ENCODE measurements at places on chromosomes 12 and 14. TPM values are rescaled to one million over a fixed set of nuclear protein-coding genes. Genes with fewer than 3 reads are reported as not detected.

GRCh38 chr12:41288142-41288811 lies 100.2 kb downstream of the PDZRN4 start:
- no peaks in the 10 kb centered on the region for H3K36me3 ChIP-seq
- no peak overlapping the region for H3K4me3 ChIP-seq
- DNase-seq, result no peak
- no peaks in the 10 kb centered on the region for H3K4me1 ChIP-seq

GRCh38 chr14:99730876-99731546 lies 46.9 kb downstream of the CYP46A1 start:
- H3K36me3 ChIP-seq, result no peaks in the 10 kb centered on the region
- H3K4me1 ChIP-seq, result no peaks in the 10 kb centered on the region
- peaks cover 95% of the 10 kb centered on the region for H3K27me3 ChIP-seq
- DNase-seq, result no peak

GRCh38 chr12:99658671-99659349 lies 11.3 kb downstream of the GARIN6 start:
- H3K4me3 ChIP-seq, result no peak overlapping the region
- no peaks in the 10 kb centered on the region for H3K27me3 ChIP-seq
- H3K27ac ChIP-seq, result no peak overlapping the region
- H3K36me3 ChIP-seq, result no peaks in the 10 kb centered on the region
- no peaks in the 10 kb centered on the region for H3K4me1 ChIP-seq

DNA sequence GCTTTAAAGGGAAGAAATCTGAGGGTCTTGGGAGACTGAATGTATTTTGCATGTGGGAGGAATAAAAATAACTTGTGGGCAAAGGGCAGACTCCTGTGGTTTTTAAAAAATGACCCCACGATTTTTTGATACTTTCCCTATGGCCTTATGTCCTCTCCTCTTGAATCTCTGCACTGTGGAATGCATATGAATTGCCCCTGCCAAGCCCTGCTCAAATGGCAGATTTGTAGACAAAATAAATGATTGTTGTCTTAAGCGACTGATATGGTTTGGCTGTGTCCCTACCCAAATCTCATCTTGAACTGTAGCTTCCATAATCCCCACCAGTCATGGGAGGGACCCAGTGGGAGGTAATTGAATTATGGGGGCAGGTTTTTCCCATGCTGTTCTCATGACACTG lies 223.8 kb downstream of the DACT1 start:
- no peaks in the 10 kb centered on the region for H3K27me3 ChIP-seq
- no peak for DNase-seq
- no peak overlapping the region for H3K4me3 ChIP-seq
- H3K27ac ChIP-seq, result no peak overlapping the region
- no peaks in the 10 kb centered on the region for H3K36me3 ChIP-seq

- H3K27ac ChIP-seq, result no peak overlapping the region
- H3K27me3 ChIP-seq, result no peaks in the 10 kb centered on the region
- H3K4me3 ChIP-seq, result no peak overlapping the region
- H3K36me3 ChIP-seq, result no peaks in the 10 kb centered on the region
Measured at GRCh38 chr12:71576496-71576895, 87.2 kb downstream of the ZFC3H1 start.

DNA sequence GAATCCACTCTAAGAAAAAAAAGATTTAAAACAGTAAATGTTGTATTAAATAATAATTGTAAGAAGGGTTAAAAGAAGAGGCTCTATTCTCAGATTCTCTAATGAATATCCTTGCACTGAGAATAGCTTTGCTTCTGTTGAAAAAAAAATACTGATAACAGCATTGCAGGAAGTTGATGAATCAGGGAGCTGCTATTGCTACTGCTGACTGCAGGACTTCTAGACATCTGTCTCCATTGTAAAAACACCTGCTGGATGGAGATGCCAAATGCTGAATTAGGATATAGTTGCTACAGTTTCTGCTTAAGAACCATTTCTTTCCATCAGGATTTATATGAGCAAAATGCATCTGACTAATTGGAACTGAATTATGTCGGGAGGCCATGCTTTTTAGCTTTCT lies 50.3 kb upstream of the ANP32D start:
- no peaks in the 10 kb centered on the region for H3K27me3 ChIP-seq
- H3K4me3 ChIP-seq, result no peak overlapping the region
- DNase-seq, result no peak
- no peak overlapping the region for H3K27ac ChIP-seq
- no peaks in the 10 kb centered on the region for H3K36me3 ChIP-seq

The MSRB3 gene
- total RNA-seq, result 0.90 TPM

The EML1 gene
- 0.53 TPM for total RNA-seq

DNA sequence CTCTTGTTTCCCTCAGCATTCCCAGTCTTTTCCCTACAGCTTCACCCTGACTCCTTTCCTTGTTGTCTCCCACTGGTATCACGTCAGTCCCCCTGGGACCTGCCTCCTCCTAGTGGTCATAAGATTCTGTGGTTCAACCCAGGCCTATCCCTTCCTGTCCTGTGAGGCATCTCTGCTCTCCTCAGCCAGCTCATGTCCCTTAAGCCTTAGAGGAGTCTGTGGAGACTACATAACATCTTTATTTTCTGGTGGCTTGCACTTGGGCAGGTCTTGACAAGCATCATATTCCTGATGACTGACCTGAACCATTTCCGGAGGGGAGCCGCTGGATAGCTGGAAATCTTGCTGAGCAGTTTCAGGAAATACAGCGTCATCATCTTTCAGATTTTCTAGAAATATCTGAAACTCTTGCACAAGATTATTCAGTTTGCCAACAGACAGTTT lies 688 bp downstream of the C12orf71 start:
- no peak overlapping the region for H3K4me3 ChIP-seq
- no peak overlapping the region for H3K27ac ChIP-seq
- no peaks in the 10 kb centered on the region for H3K36me3 ChIP-seq
- no peak for DNase-seq
- no peaks in the 10 kb centered on the region for H3K4me1 ChIP-seq
- H3K27me3 ChIP-seq, result no peaks in the 10 kb centered on the region

DNA sequence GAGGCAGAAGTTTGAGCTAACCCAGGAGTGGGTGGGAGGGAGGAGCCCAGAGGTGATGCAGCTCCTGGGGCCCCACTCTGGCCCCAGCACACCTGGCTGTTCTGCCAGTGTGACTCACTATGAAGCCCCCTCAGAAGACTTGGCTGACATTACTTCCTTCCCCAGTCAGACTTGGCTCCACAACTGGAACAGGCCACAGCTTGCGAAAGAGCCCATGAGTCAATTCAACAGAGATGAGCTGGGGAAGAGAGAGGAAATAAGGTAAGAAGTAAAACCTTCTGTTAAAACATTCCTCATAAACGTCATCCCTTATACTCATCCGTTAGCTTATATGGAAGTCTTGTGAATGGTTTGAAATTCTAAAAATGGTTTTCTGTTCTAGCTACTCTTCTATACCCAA lies 245.9 kb downstream of the ADAMTS20 start:
- H3K36me3 ChIP-seq, result no peaks in the 10 kb centered on the region
- no peaks in the 10 kb centered on the region for H3K4me1 ChIP-seq
- H3K27me3 ChIP-seq, result no peaks in the 10 kb centered on the region
- DNase-seq, result no peak
- H3K4me3 ChIP-seq, result no peak overlapping the region
